ENCODE measurements at places on chromosomes 7 and 10. TPM values are rescaled to one million over a fixed set of nuclear protein-coding genes. Genes with fewer than 3 reads are reported as not detected.

Gene MYO1G
- 185 TPM for polyA plus RNA-seq

DNA sequence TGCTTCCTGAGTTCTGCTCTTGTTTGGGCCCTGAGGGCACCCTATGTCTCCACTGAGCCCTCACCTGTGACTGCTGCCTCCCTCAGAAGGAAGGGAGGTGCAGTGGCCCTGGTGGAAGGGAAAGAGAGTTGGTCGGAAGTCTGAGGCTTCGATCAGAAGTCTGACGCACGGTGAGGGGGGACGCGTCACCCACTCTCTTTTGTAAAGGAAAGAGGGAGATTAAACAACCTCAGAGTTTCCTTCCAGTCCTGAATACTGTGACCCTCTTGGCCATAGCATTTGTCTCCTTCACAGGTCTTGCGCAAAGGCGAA lies 31.4 kb upstream of the TRIM8 start:
- H3K27ac ChIP-seq: no peak overlapping the region
- H3K4me3 ChIP-seq: no peak overlapping the region
- H3K27me3 ChIP-seq: no peaks in the 10 kb centered on the region

DNA sequence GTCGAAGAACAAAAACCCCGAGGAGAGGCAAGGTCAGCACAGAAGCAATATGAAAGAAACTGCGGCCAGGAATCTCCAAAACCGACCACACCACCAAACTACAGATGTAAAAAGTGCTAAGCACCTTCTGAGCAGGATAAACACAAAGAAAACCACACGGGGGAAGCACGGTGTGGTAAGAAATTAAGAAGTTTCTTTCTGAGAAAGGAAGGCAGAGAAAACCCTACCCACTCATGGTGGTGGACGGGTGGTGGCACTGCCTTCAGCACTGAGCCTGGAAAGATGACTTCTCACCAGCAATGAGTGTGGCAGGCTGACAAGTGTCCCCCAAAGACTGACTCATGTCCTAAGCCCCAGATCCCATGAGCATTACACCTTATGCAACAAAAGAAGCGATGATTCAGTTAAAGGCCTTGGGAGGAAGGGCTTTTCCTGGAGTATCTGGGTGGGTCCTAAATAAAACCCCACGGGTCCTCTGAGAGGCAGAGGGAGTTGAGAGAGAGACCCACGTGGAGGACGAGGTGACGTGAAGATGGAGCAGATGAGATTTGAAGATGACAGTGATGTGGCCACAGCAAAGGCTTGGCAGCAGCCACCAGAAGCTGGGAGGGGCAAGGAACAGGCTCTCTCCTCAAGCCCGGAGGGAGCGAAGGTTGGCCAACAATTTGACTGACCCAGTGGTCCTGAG lies 124.9 kb downstream of the DLG5 start:
- H3K27me3 ChIP-seq: no peaks in the 10 kb centered on the region
- H3K4me1 ChIP-seq: peaks cover 4% of the 10 kb centered on the region
- H3K27ac ChIP-seq: no peak overlapping the region
- no peak overlapping the region for H3K4me3 ChIP-seq
- DNase-seq: peak; percentile 53

GRCh38 chr10:77388571-77389100 lies 249.0 kb downstream of the KCNMA1 start:
- H3K36me3 ChIP-seq: no peaks in the 10 kb centered on the region
- DNase-seq: no peak
- H3K27me3 ChIP-seq: no peaks in the 10 kb centered on the region
- no peak overlapping the region for H3K27ac ChIP-seq
- no peaks in the 10 kb centered on the region for H3K4me1 ChIP-seq

GRCh38 chr7:69269806-69270205 lies 328.5 kb upstream of the AUTS2 start:
- H3K27ac ChIP-seq: no peak overlapping the region
- H3K4me3 ChIP-seq: no peak overlapping the region
- no peaks in the 10 kb centered on the region for H3K27me3 ChIP-seq
- no peak for DNase-seq
- no peaks in the 10 kb centered on the region for H3K4me1 ChIP-seq
- no peaks in the 10 kb centered on the region for H3K36me3 ChIP-seq

DNA sequence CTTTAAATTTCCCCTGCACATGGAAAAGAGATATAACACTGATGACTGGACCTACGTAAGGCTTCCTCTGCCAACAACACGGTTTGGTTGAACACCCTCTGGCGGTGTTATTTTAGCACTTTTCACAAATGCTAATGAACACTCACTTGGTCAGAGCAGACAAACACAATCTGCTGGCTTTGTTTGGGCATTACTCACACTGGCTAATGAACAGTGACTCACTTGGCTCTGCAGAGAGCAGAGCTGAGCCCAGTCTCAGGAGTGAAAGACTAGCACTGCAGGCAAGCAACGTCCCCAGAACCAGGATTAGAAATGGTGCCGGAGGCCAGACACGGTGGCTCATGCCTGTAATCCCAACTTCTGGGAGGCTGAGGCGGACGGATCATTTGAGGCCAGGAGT lies 430.8 kb downstream of the PLXNA4 start:
- H3K36me3 ChIP-seq: no peaks in the 10 kb centered on the region
- H3K4me3 ChIP-seq: no peak overlapping the region
- H3K4me1 ChIP-seq: no peaks in the 10 kb centered on the region
- no peak overlapping the region for H3K27ac ChIP-seq
